Hindlimb muscle (tissue), 1 donor: ENCODE measurements at places on chromosomes 6 and 20. TPM values are rescaled to one million over a fixed set of nuclear protein-coding genes. Genes with fewer than 3 reads are reported as not detected.

SLC25A27 gene
- polyA plus RNA-seq: 18.8 TPM

SLC26A8 gene
- 0.17 TPM for polyA plus RNA-seq

ELOVL4 gene
- 1.4 TPM for polyA plus RNA-seq

FITM2 gene
- 7.2 TPM for polyA plus RNA-seq

GRCh38 chr6:83767033-83767432 is 58.1 kb upstream of the SNAP91 start:
- DNase-seq: no peak

GRCh38 chr6:150026976-150027805 is 1.9 kb upstream of the RAET1L start:
- DNase-seq: no peak

DNA sequence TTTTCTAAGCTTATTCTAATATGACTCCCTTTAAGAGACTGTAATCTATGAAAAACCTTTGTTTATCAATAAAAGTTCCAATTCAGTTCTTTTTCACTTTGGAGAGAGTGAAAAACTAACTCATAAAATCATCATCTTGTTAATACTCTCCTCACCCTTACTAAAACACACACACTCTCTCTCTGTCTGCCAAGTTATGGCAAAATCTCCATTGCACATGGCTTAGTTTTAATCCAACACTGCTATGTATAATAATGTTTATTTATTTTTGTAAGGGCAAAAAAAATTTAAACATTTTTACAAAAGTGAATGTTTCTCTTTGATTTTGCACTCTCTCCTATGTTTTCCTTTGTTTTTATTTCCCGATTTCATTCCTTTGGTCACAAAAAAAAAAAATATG is 253.2 kb downstream of the BMP7 start:
- DNase-seq: no peak

DNA sequence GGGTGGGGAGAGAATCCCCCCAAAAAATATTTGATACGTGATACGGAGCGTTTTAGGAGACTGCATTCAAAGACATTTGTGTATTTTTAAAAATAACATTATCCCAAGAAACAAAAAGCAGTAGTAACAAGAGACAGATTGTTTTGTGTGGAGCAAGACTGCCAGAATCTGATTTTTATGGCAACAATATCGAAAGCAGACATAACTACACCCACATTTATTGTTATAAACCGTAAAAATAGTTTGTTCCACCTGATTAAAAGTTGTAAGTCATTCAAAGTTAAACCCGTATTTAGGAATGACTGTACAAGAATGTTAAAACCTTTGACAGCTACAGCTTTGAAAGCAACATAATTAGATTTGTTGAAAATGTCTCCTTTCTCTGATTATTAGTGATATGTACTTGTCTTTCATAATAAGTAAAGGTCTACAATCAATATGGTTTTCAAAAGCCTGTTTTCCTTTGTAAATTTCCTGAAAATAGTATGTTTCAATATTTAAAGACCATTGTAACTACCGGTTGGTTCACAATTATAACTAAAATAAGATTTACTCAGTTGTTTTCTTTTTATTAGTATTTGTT is 2.7 kb downstream of the EYA4 start:
- peak; percentile 14 for DNase-seq
